ENCODE measurements at places on chromosomes 5 and 9.

- no peak for DNase-seq
Measured at GRCh38 chr5:79566896-79567295, 45.3 kb upstream of the TENT2 start.

DNA sequence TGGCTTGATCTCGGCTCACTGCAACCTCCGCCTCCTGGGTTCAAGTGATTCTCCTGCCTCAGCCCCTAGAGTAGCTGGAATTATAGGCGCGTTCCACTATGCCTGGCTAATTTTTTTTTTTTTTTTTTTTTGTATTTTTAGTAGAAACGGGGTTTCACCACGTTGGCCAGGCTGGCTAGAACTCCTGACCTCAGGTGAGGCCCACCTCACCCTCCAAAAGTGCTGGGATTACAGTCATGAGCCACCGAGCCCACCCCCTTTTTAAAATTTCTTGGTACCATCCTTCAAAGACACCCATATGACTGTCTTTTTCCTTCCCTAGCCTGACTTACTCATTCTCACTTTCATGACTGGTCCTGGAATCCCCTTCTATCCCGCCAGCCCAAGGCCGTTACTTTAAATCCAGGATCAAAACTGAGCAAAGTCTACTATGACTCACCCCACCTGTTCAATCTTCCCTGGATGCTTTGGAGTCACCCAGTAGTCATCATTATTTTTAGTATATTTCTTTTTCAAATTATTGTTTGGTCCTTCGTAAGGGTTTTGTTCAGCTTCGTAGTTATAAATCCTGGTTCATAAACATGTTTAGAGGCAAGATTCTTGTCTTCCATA lies 1.2 kb upstream of the TBCA start:
- DNase-seq: no peak

DNA sequence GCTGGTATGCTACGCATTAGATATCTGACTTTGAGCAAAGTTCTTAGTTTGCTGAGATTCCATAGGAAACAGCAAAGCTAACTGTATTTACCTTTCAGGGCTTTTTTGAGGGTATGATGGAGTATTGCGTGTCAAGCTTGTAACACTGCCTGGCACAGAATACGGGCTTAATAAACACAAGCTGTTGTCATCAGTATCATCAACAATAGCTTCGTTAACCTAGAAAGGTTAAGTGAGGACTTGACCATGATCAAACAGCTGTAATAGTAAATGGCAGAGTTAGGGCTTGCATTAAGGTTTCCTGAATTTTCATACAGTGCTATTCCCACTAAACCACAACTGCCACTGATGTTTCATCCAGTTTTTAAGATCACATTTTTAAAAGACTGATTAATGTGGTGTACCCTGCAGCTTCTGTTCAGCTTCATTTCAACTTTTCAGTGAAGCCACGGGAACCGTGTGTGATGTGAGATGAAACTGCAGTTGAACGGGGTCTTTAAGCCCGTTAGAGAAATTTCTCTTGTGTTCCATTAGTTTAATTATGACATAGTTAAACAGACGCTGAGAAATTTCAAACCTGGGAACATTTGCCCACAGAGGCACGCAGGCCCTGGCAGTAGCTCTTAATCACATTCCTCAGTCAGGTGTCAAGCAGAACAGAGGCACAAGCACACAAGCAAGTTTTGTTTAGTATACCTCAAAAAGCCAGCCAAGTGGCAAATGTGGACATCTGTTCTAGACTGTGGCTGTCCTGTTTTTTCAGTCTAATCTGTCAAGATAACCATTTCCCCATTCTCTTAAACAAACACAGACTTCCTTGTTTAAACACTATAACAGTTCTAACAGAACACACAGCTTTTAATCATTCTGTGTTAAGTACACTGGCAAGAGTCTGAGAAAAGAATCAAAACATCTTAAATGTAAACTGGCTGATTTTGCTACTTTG lies 147.1 kb downstream of the ZNF608 start:
- no peak for DNase-seq

- no peak for DNase-seq
Measured at GRCh38 chr5:11000515-11001353, 239.7 kb upstream of the DAP start.

DNA sequence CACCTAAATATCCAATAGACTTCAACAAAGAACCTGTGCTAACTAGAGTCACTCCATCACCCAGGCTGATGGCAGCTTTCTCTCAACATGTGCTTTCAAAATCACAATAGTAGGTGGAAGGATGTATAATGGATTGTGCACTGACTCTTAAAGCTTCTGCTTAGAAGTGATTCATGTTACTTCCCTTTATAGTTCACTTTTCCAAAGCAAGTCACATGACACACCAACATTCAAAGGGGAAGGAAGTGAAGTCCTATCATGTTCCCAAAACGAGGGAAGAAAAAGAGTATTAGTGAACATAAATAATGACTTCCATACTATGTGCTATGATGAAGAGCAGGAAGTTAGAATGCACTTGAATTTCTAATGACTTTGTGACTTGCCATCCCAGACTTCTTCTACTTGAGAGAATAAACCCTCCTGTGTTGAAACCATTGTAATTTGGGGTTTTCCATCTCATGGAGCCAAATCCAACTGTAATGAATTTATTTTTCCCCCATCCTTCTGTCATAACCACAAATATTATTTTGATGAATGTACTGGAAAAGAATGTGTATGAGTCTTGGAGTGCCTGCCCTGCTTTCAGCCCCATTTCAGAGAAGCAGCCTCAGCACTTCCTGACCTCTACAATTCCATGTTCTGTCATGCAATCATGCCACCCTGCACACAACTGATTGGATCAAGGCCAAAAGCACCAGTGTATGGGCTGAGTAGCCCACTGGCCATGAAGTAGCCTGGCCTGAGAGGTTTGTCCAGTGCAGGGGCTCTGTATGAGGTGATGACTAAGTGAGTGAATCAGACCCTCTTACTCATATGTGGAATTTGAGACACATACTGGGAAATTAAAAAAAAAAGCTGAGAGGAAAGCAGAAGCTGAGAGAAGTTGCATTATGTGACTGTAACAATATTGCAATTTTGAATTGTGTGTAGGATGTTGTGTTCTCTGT lies 525.9 kb upstream of the CLINT1 start:
- DNase-seq: no peak

DNA sequence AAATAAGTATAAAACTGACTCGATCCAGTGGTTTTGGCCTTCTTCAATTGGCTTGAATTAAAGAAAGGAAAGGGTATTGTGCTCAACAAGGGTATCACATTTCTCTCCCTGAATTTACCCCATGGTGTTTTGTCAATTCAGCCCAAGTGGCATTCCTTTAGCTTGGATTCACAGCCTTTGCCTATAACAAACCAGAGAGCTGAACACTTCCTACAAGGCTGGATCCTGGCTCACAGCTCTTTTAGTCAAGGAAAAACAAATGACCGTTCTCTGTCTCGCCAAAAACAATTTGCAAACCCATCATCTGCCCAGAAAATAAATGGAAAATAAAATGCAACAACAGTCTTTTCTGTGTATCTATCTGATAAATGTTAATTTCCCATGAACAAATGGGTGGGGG lies 5.7 kb downstream of the ZNF366 start:
- DNase-seq: no peak

GRCh38 chr5:50726475-50727148 lies 60.2 kb downstream of the PARP8 start:
- DNase-seq: no peak

GRCh38 chr9:137348769-137349470 lies 46.8 kb upstream of the NRARP start:
- no peak for DNase-seq

DNA sequence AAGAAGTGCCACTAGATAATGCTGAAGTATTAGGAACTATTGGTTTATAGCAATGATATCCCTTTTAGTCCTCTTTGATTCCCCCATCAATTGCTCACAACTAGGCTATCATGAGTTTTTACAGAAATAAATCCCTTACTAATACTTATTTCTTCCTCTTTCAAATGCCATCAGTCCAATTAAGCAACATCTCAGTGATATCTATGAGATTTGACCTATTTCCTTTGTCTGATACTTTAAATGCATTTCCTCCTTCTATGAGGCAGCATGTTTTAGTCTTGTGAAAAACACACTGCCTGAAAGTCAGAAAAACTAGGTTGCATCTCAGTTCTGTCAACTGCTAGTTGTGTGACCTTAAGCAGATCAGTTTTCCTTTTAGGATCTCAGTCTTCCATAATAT lies 101.6 kb downstream of the FBXW11 start:
- DNase-seq: no peak

DNA sequence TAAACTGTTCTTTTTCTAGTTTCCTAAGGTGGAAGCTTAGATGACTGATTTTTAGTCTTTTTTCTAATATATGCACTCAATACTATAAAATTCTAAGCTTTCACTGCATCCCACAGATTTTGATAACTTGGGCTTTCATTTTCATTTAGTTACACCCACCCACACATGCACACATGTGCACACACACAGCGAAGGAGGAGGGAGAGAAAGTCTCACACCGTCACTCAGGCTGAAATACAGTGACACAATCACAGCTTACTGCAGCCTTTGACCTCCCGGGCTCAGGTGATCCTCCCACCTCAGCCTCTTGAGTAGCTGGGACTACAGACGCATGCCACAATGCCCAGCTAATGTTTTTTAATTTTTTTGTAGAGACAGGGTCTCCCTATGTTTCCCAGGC lies 96.5 kb downstream of the SMIM23 start:
- DNase-seq: peak; percentile 5

GRCh38 chr9:88065619-88066018 lies 72.7 kb downstream of the SPATA31C2 start:
- no peak for DNase-seq

DNA sequence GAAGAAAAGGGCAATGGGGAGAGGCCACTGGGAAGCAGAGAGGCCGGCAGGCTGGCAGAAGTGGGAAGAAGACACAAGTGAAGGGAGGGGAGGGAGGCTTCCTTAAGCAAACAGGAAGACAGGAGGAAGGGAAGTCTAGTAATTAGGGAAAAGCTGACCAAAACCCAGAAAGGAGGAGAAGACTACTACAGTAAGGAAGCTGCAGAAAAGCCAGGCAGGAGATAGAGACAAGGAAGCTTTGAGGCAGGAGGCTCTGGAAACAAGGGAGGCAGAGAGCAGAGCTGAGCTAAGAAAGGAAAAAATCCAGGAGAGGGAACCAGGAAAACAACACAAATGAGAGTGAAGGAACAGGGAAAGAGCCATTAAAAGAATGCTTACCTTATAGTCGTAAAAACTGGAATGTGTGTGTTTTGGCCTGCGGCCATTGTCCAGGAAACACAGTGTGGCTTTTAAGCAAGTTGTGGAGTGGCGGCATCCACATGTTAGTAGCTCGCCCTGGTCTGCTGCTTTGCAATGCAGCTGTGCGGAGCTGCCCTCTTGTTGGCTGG lies 317.1 kb upstream of the CLINT1 start:
- no peak for DNase-seq

DNA sequence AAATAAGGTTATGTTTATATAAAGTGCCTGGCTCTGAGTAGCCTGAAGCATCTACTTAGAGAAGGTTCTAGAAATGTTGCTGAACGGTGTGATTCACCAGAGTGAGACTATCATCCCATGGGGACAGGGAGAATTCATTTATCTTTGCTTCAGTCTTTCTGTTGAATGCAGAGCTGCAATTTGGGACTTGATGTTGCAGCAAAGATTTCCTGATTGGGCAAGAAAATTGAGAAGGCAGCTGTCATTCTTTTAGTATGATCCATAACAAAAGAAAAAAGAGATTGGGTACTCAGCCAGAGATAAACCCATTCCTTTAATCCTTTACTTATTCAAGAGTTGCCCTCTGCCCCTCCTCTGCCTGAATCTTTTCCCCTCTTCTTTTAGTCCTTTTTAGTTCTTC lies 456.3 kb upstream of the WWC1 start:
- DNase-seq: no peak

- no peak for DNase-seq
Measured at GRCh38 chr5:76607353-76607871, 15.8 kb downstream of the F2RL2 start.

- DNase-seq: no peak
Measured at GRCh38 chr9:36025746-36026145, 11.0 kb upstream of the RECK start.

GRCh38 chr5:37109338-37109737 lies 139.8 kb downstream of the CPLANE1 start:
- DNase-seq: no peak

DNA sequence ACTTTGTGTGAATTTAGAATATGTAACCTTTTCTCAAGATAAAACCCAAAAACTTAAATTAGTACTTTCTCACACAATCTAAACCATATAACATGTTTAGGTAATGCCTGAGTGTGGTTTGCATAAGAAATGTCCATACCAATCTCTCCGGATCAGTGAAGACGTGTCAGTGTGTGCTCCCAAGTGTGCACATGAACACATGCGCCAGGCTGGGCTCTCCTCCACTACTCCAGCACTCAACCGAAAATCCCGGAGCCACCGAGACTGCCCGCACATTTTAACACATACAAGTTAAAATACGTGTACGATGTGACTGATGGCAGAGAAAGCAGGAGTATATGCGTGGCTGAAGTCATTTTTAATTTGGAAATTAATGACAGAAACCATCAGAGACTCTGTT lies 658.4 kb downstream of the EFNA5 start:
- DNase-seq: no peak

DNA sequence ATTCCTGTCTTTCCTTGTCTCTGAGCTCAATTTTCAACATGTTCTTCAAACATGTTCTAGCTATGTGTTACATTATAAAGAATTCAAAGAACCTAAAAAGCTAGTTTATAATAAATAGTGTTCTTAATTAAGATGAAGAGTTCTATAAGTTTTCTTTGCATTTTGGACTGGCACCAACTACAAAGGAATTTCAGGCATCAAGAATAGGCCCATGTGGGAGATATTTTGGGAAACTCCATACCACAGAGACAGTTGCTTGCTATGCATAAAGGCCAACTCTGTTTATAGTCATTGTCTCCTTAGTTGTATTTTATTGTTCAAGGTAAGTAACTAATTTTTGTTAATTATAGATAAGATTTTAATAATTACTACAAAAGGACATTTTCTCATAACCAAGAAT lies 4.5 kb downstream of the SLF1 start:
- DNase-seq: no peak

DNA sequence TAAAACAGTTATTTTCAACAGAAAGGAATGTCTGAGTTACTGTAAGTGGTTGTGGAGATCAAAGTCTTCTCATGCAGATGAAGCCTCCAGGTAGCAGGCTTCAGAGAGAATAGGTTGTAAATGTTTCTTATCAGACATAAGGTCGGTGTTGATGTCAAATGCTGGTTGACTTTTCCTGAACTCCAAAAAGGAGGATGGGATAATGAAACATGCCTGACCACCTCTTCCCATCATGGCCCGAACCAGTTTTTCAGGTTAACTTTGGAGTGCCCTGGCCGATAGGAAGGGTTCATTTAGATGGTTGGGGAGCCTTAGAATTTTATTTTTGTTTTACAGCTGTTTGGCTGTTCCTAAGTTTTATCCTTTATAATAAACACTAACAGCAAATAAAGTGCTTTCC lies 478.4 kb downstream of the ACTL7B start:
- DNase-seq: no peak

- DNase-seq: no peak
Measured at GRCh38 chr5:110082863-110083262, 393.1 kb downstream of the MAN2A1 start.

GRCh38 chr9:137423514-137424291 lies 510 bp downstream of the NOXA1 start:
- DNase-seq: peak; percentile 23

Measured in activated T-cell treated with anti-CD3 and anti-CD28 coated beads, Interleukin-2, amount 50 U/mL, for 72 hours (primary cell).